ENCODE measurements at places on chromosomes 1 and 21.

GRCh38 chr1:53957194-53957818 is 11.2 kb downstream of the LRRC42 start:
- DNase-seq: no peak

- DNase-seq: no peak
Measured at GRCh38 chr21:32587120-32587519, 1.8 kb upstream of the TCP10L start.

DNA sequence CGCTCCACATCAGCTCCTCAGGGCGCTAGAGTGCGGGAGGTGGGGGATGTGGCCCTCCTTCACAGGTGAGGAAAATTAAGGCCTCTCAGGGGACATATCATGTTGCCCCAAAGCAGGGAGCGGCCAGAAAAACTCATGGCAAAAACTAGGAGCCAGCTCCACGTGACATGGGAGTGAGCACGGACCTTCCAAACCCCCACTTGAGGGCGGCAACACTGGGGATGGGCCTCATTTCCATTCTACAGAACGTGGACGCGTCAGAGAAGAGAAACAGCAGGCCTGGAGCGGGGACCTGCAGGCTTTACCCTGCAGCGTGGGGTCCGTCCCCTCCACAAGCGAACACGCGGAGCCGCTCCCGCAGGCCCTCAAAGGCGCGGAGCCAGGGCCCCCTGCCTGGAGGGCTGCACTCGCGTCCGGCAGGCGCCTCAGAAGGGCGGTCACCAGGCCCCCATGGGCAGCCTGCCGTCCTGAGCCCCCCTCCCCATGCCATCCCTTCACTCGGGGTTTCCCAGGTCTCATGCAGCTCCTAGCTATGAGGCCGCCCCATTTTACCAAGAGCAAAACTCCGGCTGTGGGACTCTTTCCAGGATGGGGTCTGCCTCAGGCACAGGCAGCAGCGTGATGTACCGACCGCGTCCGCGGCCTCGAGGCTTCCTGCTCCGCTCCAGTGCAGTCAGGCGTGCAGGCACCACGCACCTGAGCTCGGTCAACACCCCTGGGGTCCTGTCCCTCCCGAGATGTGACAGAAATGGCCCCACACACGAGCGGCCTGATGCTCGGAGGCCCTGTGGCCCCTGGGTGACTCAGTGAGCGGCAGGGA is 5.5 kb downstream of the CFAP410 start:
- DNase-seq: no peak

DNA sequence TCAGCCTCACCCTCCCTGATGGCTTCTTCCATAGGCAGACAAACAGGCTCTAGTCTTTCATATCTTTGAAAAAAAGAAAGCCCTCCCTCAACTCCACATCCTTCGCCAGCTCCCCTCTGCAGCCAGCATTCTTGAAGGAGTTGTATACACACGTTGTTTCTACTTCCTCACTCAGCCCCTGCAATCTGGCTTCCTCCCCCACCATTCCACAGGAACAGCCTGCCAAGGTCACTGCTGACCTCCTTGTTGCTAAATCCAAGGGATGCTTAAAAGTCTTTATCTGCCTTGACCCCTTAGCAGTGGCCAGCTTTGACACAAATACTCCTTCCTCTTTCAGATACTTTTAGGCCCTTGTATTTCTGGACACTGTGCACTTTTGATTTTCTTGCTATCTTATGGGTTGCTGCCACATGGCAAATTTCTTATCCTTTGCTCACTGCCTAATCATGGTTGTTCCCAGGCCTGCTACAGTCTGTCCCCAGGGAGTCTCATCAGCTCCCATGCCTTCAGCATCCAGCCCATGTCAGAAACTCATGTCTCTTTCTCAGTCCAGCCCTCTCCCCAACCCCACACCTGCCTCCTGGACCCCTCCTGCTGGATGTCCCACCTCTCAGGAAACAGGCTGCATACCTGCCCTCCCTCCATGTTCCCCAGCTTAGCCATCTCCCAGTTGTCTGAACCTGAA is 8.3 kb downstream of the FAM229A start:
- DNase-seq: no peak

DNA sequence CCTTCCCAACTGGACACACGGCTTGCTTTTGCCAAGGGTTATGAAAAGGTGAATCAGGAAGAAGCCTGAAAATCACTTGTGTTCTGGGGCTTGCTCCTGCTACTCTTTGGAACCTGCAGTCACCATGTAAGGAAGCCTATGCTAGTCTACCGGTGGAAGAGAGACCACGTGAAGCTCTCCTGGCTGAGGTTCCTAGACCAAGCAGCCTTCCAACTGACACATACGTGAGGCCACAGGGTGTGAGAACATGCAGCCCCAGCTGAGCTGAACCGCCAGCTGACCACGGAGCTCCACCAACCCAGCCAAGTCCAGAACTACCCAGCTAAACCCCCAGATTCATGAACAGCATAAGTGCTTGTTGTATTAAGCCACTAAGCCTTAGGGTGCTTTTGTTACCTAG is 72.8 kb upstream of the KRTAP19-8 start:
- DNase-seq: no peak

All from hypothalamus (tissue), 51 donors.